ENCODE measurements at places on chromosomes 1 and 21.

GRCh38 chr1:14297356-14297755, 301.1 kb upstream of the KAZN start:
- no peak for DNase-seq

GRCh38 chr1:65449214-65449823, 28.9 kb downstream of the LEPR start:
- DNase-seq, result no peak

- no peak for DNase-seq
Measured at GRCh38 chr1:33685256-33685655, 178.6 kb upstream of the HMGB4 start.

DNA sequence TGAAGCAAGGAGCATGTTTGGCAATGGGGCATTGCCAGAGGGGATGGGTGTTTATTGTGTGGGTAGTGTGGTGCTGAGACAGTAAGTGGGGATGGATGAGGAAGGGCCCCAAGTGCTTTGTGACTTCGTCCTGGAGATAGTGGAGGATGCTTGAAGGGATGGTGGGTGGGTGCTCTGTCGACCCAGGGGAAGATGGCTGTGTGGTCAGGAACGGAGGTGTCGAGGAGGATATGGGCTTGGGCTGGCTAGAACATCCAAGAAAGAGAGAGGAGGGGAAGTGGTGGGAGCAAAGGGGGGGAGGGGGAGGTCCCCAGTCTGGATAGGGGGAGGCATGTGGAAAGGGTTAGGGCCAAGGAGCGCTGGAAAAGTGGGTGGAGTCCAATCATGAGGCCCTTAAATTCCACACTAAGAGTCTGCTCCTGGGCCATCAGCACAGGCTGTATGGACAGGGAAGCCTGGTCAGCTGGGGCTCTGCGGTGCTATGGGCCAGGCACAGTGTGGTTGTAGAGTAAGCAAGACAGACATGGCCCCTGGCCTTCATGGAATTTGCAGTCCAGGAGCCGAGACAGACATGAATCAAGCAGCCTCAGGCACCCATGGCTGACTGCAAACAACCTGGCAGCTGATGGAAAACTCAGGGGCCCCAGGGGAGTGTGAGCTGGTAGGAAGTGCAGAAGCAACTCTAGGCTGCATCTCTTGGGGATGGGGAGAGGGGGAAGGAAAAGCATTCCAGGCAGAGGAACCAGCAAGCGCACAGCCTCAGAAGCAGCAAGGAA, 36.3 kb downstream of the EDN2 start:
- DNase-seq, result no peak

DNA sequence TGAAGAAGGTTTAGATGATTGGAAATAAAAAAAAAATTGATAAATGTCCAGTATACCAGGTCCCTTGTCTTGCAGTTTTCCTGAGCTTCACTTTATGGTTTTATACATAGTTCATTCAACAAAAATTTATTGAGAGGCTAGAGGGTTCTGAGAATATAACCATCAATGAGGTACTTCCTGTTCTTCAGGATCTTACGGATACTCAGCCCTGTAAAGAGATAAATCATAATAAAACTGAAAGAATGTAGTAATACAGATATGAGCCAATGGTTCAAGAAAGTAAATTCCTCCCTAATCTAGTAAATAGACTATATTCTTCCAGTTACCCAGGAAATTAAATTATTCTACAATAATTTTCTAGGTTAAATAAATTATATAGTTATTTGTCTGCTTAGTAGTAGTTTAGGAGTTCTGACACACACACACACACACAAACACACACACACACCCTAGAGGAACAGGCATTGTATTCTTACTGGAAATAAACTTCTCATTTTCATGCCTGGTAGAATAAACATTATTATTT, 70.4 kb upstream of the HMCN1 start:
- DNase-seq, result no peak

DNA sequence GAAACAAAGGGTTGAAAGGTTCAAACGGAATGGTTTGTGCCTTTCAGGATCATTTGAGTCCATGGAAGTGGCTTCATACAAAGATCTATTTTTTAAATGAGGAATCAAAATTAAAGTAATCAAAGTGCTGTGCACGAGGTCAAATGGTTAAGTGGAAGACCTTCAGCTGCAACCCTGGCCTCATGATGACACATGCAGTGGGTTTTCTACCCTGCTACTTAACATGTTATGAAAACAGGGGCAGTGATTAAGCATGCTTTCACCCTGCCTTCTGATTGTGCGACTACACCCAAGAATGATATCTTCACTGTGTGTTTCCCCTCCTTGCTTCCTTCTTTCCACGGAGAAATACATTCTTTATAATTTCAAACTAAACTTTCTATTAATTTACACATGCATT, 604.2 kb downstream of the LRRIQ3 start:
- DNase-seq, result no peak

DNA sequence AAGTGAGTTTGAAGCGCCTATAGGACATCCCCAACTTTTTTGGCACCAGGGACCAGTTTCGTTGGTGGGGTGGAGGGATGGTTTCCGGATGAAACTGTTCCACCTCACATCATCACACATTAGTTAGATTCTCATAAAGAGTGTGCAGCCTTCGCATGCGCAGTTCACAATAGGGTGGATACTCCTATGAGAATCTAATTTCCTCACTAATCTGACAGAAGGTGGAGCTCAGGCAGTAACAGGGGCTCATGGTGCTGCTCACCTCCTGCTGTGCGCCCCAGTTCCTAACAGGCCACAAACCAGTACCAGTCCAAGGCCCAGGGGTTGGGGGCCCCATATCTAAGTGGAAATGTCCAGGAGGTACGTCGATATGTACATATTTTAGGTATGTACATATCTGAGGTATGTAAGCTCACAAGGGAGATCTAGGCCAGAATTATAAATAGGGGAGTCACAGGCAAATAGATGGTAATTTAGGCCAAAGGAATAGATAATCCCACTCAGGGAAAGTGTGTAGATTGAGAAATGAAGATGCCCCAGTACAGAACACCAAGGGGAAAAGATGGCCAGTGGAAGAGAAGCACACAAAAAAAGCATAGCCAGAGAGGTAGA, 27.5 kb upstream of the RASAL2 start:
- DNase-seq, result no peak

DNA sequence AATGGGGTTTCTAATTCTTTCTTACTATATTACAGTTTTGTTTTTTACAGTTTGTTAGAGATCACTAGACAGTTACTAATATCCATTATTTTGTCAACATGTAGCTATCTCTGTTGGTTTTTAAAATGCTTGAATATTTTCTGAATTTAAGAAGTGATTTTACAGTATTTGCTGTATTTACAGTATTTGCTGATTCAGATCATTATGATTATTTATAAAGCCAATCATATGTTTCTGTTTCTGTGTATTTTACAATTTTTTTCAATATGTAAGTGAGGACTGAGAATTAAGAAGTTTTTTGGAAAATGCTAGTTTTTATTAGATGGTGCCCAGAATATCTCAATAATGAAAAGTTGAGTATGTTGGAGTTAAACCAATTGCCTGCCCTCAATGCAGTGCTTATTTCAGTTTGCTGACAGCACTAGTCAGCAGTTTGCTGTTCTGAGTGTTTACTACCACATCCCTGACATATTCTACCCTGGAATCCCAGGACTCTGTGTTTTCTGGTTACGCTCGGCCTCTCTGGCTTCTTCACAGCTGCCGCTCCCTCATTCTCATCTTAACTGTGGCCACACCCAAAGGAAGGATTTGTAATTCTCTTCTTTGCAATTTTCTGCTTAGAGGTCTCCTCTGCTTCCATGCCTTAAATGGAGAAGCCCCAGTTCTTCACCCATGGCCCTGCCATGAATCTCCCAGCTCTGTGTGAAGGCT, 68.0 kb upstream of the BACH1 start:
- DNase-seq, result no peak

DNA sequence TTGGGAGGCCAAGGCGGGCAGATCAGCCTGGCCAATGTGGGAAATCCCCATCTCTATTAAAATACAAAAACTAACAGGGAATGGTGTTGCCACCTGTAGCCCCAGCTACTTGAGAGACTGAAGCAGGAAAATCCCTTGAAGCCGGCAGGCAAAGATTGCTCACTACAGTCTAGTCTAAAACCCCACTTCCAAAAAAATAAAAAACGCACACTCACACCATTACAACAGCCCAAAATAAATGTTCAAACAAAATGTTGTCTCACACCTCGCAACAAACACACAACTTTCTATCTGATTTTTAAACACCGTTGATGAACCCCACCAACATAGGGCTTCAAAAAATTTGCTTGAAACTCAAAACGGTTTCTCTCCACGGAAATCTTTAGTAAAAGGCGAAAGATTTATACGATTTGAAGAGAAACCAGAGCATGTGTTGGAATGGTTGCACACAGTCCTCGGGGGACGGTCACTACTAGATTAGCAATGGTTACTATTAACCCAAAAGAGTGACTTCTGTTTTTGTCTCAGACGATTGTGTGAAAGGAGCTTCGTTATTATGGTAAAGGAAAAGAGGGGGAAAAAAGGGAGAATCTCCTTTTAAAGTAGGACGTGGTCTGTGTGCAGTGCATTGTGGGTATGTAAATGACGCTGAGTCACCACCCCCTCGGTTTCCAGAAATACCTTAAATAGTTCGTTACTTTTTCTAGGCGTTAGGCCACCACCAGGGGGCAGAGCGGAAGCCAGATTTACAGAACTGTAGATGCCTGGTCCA, at the start of gene RNU5D-1:
Gene RNU5D-1, minus strand, starts transcription at position 430 of the 772 bp plus-strand sequence.
- DNase-seq, result peak; percentile 90

DNA sequence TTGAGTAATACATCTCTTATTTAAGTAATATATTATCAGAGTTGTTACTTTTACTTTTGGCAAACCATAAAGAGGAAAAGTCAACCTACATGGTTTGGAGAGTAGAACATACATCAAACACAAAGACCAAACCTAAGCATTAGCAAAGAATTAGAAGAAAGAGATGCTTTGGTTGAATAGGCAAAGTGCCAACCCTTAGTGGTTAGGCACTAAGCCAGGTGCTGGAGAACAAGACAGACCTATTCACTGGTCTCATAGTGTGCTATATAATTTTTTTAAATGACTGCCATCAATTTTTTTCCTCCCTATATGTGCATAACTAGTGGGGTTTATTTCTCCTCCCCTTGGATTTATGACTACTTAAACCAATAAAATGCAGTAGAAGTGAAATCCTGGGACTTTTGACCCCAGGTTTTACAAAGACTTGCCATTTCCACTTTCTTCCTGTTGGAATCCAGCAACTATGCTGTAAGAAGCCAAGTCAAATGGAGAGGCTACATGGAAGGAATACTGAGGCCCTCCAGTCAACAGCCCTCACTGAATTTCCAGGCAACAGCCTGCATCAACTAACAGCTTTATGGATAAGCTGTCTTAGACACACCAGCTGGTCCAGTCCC, 69.8 kb upstream of the HAO2 start:
- DNase-seq, result peak; percentile 29

GRCh38 chr21:36479415-36480402, at the start of gene CLDN14:
CLDN14 (minus strand) TSS chr21:36480122; CDS start chr21:36461695, 18,427 bp downstream.
- DNase-seq, result no peak

DNA sequence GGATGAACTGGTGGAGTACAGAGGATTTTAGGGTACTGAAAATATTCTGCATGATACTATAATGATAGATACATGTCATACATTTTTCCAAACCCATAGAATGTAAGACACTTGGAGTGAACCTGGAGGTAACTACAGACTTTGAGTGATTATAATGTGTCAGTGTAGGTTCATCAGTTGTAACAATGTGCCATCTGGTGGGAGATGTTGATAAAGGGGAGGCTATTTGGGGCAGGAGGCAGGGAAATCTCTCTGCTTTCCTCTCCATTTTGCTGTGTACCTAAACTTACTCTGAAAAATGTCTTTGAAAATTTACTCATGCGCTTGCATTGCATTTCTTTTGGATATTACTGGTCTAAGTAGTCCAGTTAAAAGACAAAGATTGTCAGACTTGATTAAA, 35.2 kb downstream of the PTBP2 start:
- no peak for DNase-seq

DNA sequence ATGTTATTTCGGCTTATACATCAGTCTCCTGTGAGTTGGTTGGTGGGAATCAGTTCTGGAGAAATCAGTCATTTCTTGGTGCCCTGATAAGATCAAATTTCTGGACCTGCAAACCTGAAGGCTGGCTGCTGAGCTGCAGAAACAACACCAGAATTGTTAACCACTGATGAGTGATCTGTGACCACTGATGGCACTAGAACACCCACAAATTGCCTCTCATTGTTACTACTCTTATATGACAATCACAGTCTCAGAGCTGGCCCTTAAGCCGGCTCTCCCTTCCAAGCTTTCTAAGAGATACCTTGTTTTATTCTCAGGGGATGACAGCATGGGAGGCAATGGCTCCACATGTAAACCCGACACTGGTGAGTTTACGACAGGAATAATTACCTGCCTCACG, 1.9 kb downstream of the C1orf162 start:
- DNase-seq, result no peak

GRCh38 chr1:172448995-172449584, 5.2 kb upstream of the PIGC start:
- DNase-seq, result no peak

DNA sequence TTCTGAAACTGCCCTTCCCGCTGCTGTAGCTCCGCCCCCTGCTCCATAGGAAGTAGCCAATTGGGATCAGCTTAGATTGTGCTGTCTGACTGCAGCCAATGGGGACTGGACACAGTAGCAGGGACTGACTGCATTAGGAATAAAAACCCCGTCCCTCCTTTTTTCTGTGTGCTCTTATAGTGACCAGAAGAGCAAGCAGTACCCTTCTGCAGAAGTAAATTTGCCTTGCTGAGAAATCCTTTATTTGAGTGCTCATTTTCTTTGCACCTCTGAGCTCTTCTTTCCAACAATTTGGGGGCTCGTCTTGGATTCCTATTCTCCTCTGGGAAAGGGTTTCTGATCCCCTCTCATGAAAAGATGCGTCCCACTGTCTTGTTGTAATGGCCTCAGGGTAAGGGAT, 16.2 kb downstream of the OR2L13 start:
- DNase-seq, result no peak

DNA sequence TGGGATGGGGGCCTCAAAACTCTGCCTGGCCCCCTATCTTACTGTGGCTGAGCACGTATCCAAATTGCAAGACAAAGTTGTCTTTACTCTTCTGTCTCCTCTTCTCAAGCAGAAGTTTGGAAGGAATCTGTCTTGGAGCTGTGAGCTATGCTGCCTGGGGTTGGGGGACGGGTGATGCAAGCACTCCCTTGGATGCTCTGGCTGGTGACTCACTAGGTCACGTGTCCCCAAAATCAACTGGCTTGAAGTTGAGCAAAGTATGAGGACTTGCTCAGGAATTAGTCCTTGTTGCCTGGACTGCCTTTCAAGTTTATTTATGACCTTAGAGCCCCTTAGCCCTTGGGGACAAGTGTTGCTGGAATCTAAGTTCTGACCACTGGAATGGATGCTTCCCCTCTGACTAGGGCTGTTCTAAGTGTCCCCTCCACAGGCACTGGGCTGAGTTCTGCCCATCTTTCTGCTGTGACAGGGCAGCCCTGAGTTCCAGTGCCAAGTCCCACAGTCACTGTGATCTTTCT, 269.5 kb downstream of the HHAT start:
- DNase-seq, result no peak

- DNase-seq, result no peak
Measured at GRCh38 chr1:163866564-163866963, 544.8 kb downstream of the NUF2 start.

GRCh38 chr1:211701733-211702132, 26.3 kb upstream of the NEK2 start:
- DNase-seq, result no peak

GRCh38 chr1:59674595-59674994, 140.2 kb upstream of the HOOK1 start:
- no peak for DNase-seq

- DNase-seq, result no peak
Measured at GRCh38 chr21:31885146-31885545, 12.3 kb downstream of the HUNK start.
